ENCODE measurements at places on chromosomes 2 and 18. TPM values are rescaled to one million over a fixed set of nuclear protein-coding genes. Genes with fewer than 3 reads are reported as not detected.

TSPYL6 gene
- total RNA-seq = not detected

CYTIP gene
- total RNA-seq = 286 TPM

LTBP1 gene
- total RNA-seq = 2.2 TPM

NAT8 gene
- total RNA-seq = not detected

IL36G gene
- not detected for total RNA-seq

RNF152 gene
- total RNA-seq = 0.18 TPM

Data from T-helper 17 cell (primary cell).